Stimulated activated CD4-positive, alpha-beta T cell treated with anti-CD3 and anti-CD28 coated beads, Interleukin-4, amount 100 ng/mL, for 24 hours (primary cell): ENCODE measurements at places on chromosomes 16 and 17.

GRCh38 chr16:4578961-4579530, 22.9 kb downstream of the C16orf96 start:
- DNase-seq: no peak

GRCh38 chr16:49365711-49366509, 7.7 kb upstream of the C16orf78 start:
- no peak for DNase-seq

- DNase-seq: no peak
Measured at GRCh38 chr17:74045608-74046280, 157.7 kb upstream of the RPL38 start.

DNA sequence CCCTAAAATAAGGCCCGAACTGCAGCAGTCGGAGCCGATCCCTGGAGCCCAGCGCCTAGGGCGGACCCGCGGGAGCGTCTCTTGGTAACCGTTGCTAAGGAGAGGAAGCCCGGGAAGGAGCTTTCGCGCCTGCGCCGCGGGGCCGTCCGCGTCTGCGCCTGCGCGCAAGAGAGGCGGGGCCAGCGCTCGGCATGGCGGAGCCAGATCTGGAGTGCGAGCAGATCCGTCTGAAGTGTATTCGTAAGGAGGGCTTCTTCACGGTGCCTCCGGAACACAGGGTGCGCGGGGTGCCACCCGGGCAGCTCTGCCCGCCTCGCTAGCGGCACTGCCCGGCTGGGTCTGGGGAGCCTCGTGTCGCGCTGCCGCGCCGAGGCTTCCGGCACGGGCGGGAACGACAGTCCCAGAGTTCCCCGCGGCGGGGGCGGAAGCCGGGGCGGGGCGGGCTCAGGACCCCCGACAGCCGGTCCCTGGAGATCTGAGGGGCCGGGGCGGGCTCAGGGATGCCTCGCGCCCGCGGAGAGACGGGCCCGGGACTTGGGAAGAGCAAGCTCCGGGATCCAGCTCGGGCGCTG, at the start of gene CDK10:
CDK10 (plus strand) TSS at position 170 of the 572 bp plus-strand sequence; CDS start at position 192, 22 bp downstream.
- DNase-seq: peak; percentile 89

DNA sequence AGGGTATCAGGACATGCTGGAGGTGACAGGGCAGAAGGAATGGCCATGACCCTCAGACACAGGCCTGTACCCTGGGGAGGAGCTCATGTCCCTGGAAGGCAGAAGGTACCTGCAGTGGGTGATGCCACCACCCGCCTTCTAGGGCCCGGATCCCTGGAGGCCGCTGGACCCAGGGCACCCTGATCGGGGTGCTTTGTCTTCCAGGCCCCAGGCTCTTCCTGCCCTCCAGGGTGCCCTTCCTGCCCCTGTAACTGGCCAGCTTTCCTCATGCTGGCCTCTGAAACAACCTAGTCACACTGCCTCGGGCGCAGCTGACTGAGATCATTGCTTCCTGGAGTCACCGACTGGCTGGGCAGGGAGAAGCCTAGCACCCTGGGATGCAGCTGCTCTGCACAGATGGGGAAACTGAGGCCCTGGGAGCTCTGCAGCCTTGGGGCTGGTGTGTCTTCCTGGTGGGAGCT, 5.8 kb downstream of the ADCY7 start:
- DNase-seq: no peak

- no peak for DNase-seq
Measured at GRCh38 chr16:87828071-87828906, 41.0 kb downstream of the SLC7A5 start.

DNA sequence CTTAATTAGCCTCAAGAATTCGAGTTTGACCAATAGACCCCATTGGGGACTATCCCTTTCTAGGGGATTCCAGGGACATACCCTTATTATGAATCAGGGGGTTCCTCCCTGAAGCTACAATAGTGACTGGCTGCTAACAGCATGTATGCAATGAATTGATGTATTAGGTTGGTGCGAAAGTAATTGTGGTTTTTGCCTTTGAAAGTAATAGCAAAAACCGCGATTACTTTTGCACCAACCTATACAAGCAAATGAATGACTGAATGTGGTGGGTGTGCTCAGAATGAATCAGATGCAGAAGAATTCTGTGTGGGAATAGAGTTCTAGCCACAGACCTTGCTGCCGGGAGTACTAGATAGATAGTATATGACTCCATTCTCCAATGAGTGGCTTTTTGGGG, 76.7 kb downstream of the HLF start:
- DNase-seq: peak; percentile 29

GRCh38 chr16:10895053-10895946, 18.3 kb downstream of the CIITA start:
- DNase-seq: no peak

- no peak for DNase-seq
Measured at GRCh38 chr17:1150863-1151600, 28.7 kb downstream of the ABR start.

DNA sequence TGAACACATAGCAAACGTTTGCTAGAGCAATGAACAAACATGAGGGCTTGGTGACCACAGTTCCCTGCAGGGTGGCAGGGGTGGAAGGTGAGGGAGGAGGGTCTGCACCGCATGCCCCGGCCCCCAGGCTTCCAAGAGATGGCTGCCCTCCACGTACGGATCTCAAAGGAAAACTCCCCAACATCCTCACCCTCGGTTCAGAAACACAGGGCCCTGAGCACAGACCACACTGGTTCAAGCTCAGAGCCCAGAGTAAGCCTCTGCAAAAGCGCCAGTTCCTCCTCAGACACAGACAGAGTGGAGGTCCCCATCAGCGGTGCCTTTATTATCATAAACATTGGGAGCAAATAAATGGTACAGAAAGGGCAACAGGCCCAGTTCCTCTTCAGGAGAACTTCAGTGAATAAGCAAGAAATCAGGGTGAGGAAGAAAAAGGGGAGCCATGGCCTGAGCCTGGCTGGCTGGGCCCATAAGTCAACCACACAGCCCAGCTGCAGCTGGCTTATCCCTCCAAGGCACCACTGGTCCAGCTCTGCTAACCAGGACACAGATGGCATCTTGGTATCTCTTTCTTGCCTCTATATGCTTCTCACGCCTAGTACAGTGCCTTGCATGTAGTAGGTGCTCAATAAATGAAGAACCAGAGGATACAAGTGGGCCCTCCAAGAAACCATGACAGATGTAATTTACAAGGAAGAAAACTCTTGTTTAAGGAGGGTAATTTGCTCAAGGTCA, 11.0 kb downstream of the MPO start:
- no peak for DNase-seq

DNA sequence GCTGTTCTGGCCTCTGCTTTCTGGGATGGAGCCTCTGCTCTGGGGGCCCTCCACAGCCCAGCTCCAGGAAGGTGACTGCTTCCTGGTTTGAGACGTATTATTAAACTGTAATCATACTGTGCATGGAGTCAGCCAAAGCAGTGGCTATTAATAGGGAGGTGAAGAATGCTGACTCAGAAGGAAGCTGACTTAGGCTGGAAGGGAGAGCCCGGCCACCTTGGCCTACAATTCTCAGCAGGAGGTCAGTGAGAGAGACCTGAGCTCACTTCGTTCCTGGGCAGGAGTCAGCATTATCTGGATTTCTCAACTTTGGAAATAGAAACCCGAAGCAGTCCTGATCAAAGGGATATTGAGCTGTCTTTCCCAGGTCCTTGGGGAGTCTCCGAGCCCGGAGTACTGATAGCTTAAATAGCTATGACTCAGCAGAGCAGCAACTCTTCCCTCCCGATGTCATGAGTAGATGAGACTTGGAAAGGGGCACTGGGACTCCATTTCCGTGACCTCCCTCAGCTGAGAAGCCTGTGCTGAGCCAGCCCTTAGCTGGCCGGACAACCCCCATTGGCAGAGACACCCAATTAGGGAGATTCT, 91.8 kb downstream of the YPEL2 start:
- no peak for DNase-seq

DNA sequence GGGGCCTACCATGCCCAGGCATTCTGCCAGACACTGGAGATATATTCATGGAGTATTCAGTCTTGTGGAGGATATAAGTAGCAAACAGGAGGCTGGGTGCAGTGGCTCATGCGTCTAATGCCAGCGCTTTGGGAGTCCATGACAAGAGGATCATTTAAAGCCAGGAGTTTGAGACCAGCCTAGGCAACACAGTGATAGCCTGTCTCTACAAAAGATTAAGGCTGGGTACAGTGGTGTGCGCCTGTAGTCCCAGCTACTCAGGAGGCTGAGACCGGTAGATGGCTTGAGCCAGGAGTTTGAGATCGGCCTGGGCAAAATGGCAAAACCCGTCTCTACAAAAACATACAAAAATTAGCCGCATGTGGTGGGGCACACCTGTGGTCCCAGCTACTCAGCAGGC, 37.7 kb upstream of the CDH3 start:
- no peak for DNase-seq

DNA sequence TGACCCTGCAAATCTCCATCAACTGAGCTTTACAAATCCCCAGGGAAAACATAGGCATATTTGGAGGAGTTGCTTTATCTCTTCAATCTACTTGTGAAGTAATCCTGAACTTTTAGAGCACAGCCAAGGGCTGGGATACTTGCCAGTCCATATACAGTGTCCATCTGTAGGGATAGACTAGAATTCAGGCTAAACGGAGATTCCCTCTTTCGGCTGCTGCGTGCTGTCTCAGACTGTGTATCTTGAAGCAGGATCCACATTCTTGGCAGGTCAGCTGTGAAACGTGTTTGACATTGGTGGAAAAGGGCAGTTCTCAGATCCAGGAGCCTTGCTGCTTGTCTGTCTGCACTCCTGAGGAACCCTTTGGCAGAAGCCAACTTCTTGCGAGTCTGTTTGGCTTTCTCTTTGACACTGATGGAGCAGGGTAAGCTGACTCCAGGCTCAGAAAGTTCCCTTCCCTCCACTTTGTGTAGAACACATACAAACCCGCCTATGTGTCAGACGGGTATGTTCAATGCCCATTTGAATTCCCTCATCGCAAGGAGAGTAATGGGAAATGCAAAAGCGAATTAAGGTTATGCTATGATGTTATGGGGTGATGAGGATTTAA, 221.8 kb downstream of the MAP2K4 start:
- no peak for DNase-seq

- no peak for DNase-seq
Measured at GRCh38 chr17:81403671-81404534, 8.6 kb downstream of the BAHCC1 start.

- no peak for DNase-seq
Measured at GRCh38 chr16:56747486-56748045, 17.6 kb downstream of the NUP93 start.

GRCh38 chr16:53281280-53281679, 153.0 kb upstream of the RBL2 start:
- DNase-seq: no peak

GRCh38 chr17:42817866-42818265, 6.2 kb downstream of the BECN1 start:
- no peak for DNase-seq

GRCh38 chr17:75341784-75342486, 52.7 kb upstream of the SLC25A19 start:
- DNase-seq: no peak

- DNase-seq: no peak
Measured at GRCh38 chr17:82972836-82973372, 106.5 kb upstream of the METRNL start.

DNA sequence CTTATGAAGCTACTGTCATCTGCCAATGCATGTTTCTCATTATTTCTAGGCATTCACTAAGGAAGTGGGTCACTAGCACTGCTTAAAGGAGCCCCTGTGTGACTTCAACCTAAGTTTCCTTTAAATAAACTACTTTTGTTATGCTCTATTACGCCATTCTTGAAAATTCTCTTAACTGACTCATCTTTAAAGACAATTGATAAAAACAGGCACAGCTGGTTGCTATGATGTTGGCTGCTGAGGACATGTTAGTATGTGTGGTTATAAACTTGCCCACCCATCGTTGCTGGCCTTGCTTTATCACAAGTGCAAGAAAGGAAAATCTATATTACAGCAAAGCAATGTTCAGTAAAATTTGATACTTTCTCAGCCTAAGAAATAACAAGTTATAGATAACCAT, 75.8 kb upstream of the CNTNAP4 start:
- no peak for DNase-seq

GRCh38 chr16:72769876-72770275, 278.1 kb downstream of the ZFHX3 start:
- DNase-seq: no peak

GRCh38 chr17:75077072-75077495, 10.7 kb upstream of the SLC16A5 start:
- no peak for DNase-seq

- no peak for DNase-seq
Measured at GRCh38 chr17:46035112-46035818, 36.2 kb downstream of the STH start.

DNA sequence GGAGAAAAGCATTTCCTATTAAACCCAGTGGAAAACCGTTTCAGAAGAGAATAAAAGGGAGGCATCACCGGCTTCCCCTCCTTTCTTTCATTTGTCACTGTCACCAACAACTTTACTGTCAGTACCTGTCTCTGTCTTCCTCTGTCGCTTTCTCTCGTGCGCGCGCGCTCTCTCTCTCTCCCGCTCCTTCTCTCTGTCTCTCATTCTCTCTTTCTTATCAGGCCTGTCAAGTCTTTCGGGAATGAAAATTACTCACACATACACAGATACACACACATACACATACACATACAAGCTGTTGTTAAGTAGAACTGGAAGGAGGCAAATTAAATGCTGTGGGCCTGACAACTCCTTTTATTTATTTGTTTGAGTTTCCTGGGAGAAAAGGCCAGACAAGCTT, 17.6 kb downstream of the MYOCD start:
- no peak for DNase-seq

GRCh38 chr16:67023689-67024088, 5.3 kb upstream of the CBFB start:
- no peak for DNase-seq

- DNase-seq: peak; percentile 25
Measured at GRCh38 chr16:71855937-71856662, 10.3 kb downstream of the ATXN1L start.

GRCh38 chr17:79483842-79484241, 127.0 kb downstream of the RBFOX3 start:
- DNase-seq: no peak

DNA sequence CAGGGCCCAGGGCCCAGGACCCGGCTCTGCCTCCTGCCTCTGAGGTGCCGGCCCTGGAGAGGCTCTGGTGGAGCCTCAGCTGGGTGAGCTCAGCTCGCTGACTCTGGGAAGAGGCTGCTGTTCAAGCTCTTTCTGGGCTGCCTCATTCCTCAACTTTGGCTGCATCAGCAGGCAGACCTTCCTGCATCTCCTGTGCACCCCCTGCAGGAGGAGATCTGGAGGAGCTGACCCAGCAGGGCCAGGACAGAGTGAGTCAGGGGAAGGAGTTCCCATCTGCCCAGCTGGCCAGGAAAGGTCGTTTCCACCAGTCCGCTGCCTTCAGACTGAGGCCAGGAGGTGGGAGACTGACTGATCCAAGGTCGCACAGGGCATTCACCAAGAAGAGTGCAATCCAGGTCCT, 10.7 kb downstream of the CRHR1 start:
- no peak for DNase-seq
